ENCODE measurements at places on chromosomes 16 and 17.

DNA sequence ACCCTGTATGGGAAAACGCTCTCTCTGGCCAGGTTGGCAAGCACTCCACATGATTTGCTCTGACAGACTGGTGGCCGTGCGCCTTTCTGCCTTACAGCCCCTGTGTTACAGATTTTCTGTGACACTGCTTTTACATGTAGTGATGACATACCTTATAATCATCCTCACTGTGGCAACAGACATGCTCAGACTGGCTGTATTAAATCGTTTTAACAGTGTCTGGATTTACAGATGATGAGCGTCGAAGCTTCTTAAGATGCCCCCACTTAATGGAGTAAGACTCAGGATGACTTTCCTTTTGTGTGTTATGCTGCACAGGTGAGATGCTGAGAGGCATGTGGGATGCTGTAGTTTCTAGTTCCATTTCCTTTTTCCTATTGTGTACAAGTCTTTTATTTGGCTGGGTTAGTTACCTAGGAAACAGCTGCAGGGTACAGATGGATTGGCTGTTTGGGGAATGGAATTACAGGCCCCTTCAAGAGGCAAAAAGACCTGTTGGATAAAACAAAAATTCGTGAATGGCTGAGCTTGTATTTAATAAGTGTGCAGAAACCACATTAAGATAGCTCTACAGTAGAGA is 20.9 kb upstream of the VWA3A start:
- no peak for DNase-seq

DNA sequence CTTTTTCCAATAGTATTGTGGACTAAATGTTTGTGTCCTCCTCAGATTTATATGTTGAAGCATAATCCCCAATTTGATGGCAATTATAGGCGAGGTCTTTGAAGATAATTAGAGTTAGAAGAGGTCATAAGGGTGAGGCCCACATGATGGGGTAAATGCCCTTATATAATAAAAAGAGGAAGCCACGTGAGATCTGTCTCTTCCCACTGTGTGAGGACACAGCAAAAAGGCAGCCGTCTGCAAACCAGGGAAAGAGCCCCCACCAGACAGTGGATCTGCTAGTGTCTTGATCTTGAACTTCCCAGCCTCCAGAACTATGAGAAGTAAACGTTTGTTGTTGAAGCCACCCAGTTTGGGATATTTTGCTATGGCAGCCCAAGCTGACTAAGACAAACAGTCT is 76.0 kb downstream of the LYRM1 start:
- DNase-seq: no peak

DNA sequence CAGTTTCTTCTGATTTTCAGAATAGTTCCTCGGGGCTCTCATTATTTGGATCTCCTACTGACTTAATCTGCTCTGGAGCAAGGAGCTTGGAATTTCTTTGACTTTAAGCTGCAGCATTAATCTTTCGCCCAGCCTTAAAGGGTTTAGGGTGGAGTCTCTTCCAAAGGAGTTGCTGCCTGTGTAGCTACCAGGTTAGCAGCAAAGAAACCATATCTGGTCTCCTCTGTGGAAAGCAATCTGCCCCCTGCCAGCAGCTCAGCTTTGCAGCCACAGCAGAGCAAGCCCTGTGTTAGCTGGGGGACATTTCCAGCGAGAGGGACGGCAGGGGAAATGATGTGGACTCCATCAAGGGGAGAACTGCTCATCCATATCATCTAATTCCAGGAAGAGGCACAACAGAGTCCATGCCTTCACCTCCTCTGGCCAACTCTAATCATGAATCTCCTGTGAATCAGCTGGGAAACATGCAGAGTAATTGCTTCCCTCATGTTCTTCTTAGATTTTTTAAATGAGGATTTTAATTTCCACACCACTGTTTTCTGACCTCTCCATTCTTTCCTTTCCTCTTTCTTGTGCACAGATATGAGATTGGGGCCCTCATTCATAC is 827.6 kb upstream of the CA10 start:
- no peak for DNase-seq

DNA sequence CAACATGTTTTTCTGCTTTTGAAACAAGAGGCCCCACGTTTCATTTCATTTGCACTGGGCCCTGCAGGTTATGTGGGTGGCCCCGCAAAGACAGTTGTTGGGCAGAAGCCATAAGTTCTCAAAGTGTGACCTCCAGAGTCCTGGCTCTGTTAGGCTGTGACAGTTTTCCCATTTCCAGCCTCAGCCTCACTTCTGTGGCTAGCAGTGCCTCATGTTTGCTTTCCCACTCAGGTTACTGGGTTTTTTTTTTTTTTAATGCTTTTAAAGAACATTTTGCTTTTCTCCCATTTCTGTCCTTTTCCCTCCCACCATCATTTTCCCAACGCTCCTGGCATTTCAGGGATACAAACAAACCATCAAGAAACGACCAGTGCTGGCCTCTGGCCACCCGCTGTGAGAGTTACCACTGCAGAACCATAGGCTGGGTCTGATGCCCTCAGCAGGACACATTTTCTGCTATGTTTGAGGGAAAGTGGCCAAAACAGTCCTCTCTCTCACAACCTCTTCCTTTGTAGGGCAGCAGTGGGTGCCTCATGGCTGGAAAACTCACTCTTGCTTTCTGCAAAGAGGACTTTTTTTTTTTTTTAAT is 159.0 kb upstream of the MPHOSPH6 start:
- DNase-seq: no peak

GRCh38 chr16:80048250-80048649 is 447.7 kb upstream of the MAF start:
- DNase-seq: no peak

DNA sequence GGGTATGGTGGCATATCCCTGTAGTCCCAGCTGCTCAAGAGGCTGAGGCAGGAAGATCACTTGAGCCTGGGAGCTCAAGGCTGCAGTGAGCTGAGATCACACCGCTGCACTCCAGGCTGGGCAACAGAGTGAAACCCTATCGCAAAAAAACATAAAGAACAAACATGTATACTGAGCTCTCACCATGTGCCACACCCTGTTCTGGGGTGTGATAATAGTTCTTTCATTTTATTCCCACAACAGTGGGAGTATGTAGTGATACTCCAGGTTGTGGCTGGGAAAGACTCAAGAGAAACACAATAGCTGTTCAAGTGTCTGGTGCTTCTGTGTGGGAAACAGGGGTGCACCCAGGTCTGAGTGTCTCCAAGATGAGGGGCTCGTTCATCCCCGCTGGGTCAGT is 90.7 kb downstream of the SOCS1 start:
- no peak for DNase-seq

- DNase-seq: no peak
These were observed 144.8 kb downstream of the KCNJ2 start for GRCh38 chr17:70314096-70314495.

- DNase-seq: no peak
These were observed 84.0 kb upstream of the CACNG5 start for GRCh38 chr17:66750781-66751543.

Data from NCI-H526 treated with DMSO at 0.1 percent for 48 hours (cell line).